ENCODE measurements at places on chromosomes 11 and 22.

DNA sequence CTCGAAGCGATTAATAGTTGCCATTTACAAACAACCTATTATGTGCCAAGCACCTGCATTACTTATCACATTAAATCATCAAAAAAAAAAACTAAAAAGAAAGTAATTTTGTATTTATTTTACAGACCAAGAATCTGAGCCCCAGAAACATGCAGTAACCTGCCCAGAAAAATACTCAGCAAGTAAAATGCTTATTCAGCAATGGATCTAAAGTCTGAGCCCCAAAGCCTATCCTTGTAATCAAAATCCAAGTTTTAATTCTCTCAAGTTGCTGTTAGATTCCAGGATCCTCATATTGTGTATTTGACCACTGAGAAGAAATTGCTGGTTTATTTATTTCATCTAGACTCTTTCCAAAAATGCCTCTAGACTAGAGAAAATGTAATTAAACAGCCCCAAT, 783.3 kb upstream of the API5 start:
- DNase-seq: no peak

- no peak for DNase-seq
Observed at GRCh38 chr11:92826136-92826535, 143.3 kb upstream of the MTNR1B start.

- DNase-seq: no peak
Observed at GRCh38 chr11:11513422-11513821, 108.4 kb downstream of the GALNT18 start.

GRCh38 chr11:20367313-20367948, 3.9 kb downstream of the HTATIP2 start:
- no peak for DNase-seq

GRCh38 chr11:128582496-128583366, 4.6 kb downstream of the ETS1 start:
- DNase-seq: no peak

DNA sequence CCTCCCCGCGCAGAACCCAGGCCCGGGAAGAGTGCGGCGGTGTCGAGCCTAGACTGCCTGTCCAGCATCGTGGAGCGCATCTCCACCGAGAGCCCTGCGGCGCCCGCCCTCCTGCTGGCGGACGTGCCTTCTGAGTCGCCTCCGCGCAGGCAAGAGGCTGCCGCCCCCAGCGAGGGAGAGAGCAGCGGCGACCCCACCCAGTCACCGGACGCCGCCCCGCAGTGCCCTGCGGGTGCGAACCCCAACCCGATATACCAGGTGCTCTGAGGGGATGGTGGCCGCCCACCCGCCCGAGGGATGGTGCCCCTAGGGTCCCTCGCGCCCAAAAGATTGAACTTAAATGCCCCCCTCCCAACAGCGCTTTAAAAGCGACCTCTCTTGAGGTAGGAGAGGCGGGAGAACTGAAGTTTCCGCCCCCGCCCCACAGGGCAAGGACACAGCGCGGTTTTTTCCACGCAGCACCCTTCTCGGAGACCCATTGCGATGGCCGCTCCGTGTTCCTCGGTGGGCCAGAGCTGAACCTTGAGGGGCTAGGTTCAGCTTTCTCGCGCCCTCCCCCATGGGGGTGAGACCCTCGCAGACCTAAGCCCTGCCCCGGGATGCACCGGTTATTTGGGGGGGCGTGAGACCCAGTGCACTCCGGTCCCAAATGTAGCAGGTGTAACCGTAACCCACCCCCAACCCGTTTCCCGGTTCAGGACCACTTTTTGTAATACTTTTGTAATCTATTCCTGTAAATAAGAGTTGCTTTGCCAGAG, 2.0 kb downstream of the MYOD1 start:
- DNase-seq: no peak

GRCh38 chr11:116567721-116568242, 205.0 kb downstream of the BUD13 start:
- DNase-seq: no peak

- DNase-seq: no peak
Observed at GRCh38 chr11:127195501-127196120, 195.0 kb upstream of the KIRREL3 start.
